ENCODE measurements at places on chromosomes 16 and 17.

GRCh38 chr17:78972507-78973105 lies 7.1 kb downstream of the LGALS3BP start:
- no peak for DNase-seq

DNA sequence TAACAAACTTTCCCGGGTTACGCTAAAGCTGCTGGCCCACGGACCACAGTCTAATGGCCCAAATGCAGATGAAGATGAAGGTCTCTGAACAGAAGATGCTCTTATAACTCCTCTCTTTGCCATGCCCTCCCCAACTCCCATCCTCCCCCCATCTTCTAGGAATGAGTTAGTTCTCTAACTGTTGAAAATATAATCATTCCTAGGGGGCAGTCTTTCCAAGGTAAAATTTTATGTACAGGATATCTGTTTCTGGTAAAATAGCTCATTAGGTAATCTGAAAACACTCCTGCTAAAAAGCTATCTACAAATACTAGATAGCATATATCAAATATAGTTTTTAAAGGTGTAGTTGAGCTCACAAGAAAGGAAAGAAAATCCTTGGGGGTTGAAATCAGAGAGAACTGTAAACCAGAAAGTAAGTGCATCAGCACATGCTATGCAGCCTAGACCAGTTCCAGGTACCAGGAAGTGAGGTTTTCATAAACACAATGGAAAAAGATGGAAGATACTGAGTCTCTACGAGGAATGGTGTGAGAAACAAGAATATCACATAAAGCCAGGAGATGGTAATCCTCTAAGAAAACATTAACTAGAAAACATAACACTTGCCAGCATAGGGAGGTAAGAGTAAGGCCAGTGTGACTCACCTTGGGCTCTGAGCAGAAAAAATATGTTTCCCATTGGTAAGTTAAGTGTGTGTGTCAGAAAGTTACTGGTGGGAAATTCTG lies 38.1 kb downstream of the CMC2 start:
- DNase-seq, result no peak

- DNase-seq, result no peak
Measured at GRCh38 chr16:1961651-1962067, 2.3 kb downstream of the NDUFB10 start.

DNA sequence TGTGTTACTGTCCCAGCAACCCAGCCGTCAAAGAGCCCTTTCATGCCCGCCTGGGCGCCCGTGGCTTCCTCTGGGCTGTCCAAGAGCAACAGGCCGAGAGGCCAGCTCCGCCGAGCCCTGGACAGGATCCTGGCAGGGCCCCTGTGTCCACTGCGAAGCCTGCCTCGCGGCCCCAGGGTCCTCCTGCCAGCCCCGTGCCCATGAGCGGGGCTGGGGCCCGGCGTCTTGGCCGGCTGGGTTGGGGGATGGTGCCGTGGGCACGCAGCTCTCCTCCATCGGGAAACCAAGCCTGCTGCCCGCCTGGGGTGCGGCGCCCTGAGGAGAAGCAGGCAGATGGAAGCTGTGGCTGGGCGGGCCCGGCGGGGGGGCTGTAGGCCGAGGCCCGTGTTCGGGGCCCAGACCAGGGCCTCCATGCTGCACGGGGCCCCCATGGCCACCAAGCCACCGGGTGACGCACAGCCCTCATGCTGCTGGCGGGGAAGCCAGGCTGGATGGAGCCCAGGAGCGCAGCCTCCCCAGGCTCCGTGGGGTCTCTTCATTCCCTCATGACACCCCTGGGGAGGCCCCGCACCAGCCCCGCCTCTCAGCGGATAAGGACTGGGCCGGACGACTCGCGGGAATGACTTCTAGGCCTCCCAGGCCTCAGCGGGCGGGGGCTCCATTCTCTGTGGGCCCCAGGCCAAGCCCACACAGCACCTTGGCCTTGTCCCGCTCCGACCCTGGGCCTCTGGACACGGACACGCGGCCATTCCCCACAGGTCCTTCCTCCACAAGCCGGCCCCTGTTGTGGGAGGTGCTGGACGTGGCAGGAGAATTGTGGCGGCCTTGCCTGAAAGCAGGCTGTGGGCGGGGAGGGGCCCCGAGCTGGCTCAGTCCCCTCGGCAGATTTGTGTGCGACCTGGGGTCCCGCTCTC lies at the start of gene C1QTNF8:
TSS of gene C1QTNF8 (minus strand) at position 76 of the 914 bp plus-strand sequence. CDS start 1,322 bp downstream, outside the sequence.
- DNase-seq, result no peak

- DNase-seq, result no peak
Measured at GRCh38 chr17:78082988-78083387, 45.6 kb downstream of the TMC6 start.

GRCh38 chr17:36641331-36641876 lies 40.0 kb downstream of the MRM1 start:
- no peak for DNase-seq

DNA sequence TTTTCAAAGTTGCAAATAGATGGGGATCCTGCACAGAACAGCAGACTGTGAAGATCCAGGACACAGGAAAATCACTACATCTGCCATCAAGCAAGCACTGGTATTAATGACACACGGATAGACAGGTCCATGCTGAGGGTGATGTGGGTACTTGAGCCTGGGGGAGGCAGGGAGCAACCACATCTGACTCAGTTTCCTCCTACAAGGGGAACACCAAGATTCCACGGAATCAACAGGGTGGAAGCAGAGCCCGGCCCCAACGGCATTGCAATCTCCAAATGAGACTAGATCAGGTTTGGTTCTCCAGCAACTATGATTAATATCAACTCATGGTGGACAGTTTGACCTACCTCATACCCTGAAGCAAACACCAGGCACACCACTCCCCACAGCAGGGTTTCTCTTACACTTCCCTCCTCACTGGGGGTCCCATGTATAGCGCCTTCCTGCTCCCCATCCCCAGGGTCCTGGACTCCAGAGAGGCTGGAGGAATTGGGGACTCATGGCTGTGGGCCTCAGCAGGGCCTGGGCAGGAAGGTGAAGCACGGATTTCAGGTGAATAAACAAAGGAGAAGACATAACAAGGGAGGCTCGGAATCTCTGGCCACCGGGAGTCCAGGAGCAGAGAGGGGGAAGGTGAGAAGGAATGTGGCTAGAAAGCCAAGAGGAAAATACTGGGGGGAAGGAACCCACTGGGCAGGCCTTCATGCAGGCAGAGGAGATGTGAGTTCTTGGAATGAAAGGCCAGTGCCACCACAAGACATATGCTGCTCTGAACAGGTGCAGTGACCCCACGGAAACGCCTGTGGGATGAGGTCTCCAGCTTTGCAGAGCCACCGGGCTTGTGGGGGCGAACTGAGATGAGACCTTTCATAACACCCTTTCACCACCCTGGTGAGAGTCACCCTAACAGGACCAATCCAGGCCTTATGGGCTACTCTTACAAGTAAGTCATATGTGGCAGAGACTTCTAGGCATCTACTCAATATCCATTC lies 29.5 kb upstream of the PIK3R6 start:
- no peak for DNase-seq

DNA sequence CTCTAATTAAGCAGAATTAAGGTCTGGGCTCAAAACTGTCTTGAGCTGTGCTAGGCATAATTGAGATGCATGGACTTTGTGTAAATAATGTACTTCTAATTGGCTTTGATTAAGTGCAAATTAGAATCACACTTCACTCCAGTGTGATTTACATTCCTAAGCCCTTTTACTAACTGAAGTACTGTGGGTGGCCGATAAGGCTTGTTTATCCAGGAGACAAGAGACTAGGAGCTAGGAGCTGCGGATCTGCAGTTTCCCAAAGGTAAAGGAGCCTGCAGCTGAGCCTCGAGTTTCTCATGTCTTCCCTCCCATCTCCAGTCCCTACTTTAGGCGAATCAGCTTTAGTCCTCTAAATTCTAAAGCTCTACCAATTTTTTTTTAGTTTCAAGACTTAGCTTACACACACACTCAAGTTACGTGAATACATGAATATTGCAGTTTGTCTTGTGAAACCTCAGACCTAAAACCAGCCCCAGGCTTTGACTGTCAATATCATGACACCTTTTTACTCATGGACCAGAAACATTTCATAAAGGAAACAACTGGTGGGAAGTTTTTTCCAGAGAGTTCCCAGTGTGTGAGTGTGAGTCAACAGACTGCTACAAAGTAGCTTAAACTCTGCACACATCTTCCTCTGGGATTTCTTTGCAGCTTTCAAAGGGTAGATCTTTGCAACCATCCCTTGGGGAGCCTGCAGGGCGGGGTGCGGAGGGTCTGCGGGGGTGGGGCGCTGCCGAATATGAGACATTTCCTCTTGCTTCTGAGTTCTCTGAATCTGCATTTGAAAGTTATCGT lies 113.9 kb upstream of the TBX2 start:
- no peak for DNase-seq

Measured in activated CD4-positive, alpha-beta T cell treated with anti-CD3 and anti-CD28 coated beads, Interleukin-2, amount 50 U/mL, for 4 hours (primary cell).